ENCODE measurements at places on chromosomes 1 and 21.

DNA sequence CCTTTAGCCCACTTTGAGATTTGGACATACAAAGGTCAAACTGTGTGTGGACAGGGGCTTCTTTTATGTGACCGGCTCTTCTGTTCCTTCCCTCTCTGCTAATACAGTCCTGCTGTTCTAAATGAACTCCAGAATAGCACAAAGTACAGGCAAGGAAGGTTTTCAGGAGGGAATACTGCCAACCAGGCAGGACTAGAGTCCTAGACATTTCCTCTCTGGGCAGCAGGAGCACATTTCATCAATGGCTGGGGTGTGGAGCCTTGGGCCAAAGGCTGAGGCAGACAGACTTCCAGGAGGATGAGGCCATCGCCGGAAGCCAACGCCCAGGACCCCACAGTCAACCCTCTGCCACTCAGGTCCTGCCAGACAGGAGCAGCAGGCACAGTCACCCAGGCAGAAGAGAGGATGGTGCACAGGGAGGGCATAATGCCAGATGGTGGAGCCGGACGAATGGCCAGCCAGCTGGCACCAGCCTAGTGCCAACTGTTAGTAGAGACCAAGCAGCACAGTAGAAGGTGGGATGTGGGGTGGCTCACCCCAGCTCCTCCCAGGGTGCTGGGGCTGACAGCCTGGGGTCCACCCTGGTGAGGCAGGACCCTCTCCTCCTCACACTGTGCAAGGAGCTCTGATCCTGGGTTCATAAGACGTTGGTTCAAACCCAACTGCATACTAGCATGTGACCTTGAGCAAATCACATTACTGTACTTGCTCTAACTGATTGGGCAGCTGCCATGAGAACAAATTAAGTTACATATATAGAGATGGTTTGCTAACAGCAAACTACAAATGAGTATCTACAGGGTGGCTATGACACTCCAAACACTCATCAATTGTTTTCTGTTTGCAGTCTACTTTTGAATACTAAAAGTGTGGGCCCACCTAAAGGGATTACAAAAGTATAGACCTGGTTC is 410.7 kb downstream of the SIPA1L2 start:
- no peak for DNase-seq

DNA sequence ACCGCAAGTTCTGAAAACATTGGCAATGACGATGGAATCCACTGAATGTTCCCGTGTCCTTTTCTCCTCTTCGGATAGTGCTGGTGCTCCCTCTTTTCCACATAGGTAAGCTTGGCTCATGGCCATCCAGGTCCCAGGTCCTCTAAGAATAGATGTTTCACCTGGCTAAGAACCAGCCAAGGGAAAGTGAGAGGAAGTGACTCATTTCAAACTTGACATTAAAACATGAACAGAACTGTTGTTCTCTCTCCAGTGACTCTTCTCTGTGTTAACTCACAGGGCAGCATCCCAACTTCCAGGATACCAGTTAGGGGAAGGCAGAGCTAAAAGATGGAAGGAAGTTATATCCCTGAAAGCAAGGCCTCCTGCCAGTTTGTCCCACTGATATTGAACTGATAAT is 493.8 kb upstream of the CHRM3 start:
- no peak for DNase-seq

DNA sequence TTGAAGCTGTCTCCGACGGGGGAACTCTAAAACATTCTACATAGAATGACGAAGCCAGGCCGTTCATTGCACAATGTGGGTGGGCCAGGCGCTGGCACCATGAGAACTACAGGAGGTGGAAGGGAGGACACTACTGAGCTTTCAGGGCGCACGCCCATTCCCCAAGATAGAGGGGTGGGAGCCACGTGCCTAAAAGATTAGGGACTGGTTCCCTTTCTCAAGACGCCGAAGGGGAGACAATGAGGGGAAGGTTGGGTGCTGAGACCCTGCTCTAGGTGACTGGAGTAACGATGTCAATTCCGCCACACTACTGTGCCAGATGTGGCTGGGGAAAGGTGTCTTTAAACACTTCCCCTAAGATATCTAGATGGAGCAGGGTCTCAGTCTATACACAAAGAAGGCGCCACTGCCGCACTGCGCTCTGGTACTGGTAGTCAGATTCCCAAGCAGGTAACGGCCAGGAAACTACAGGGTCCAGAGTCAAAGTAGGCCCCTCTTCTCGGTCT is 782 bp downstream of the CSDE1 start:
- peak; percentile 4 for DNase-seq

DNA sequence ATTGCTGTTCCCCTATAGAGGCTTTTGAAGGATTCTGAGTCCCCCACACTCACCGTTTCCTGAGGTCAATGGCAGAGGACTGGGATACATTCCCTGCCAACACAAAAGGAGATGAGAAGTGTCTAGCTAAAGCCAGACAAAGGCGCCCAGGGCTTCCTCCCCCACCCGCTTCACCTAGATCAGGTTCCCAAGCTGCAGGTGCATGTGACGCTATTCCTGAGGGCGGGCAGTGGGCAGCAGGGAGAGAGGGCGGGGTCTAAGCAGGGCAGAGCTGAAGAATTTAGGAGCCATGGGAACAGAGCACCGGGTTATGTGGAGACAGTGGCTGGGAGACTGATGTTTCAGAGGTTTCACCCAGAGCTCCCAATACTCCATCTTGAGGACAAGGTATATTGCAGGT is 6.0 kb upstream of the ARHGEF2 start:
- DNase-seq, result no peak

DNA sequence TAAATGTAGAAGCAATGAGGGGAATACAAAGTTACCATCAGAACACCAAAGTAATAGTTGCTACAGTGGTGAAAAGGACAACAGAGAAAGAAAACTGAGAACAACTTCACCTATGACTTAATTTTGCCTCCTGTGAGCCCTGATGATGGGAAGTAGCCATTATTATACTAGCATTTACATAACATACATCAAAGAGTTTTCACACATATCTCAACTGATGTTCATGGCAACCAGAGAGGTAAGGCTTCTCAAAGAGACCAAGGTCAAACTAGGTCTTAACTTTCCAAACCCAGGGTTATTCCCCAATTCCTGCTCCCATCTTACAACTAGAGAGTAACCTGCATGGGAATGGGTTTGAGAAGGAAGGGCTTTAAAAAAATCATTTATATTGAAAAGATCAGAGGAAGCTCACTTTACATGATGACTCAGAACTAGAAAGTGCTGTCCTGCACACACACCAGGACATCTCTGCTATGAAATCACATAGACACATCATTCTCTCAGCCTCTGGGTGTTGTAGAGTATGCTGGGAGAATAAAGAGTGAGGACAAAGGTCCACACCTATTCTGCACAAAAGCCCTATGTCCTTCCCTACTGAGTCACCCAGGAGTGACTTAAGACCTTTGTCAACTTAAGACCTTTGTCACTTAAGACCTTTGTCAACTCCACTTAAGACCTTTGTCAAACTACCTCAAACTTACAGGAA is 179.7 kb downstream of the TNFSF18 start:
- DNase-seq, result no peak

GRCh38 chr1:82704393-82704792 is 903.7 kb downstream of the ADGRL2 start:
- DNase-seq, result no peak

GRCh38 chr1:43041591-43041990 is 82.9 kb upstream of the SLC2A1 start:
- no peak for DNase-seq

- DNase-seq, result no peak
Observed at GRCh38 chr1:18265641-18266040, 158.0 kb downstream of the IGSF21 start.

GRCh38 chr1:11985171-11985570 is 4.9 kb downstream of the MFN2 start:
- DNase-seq, result no peak

DNA sequence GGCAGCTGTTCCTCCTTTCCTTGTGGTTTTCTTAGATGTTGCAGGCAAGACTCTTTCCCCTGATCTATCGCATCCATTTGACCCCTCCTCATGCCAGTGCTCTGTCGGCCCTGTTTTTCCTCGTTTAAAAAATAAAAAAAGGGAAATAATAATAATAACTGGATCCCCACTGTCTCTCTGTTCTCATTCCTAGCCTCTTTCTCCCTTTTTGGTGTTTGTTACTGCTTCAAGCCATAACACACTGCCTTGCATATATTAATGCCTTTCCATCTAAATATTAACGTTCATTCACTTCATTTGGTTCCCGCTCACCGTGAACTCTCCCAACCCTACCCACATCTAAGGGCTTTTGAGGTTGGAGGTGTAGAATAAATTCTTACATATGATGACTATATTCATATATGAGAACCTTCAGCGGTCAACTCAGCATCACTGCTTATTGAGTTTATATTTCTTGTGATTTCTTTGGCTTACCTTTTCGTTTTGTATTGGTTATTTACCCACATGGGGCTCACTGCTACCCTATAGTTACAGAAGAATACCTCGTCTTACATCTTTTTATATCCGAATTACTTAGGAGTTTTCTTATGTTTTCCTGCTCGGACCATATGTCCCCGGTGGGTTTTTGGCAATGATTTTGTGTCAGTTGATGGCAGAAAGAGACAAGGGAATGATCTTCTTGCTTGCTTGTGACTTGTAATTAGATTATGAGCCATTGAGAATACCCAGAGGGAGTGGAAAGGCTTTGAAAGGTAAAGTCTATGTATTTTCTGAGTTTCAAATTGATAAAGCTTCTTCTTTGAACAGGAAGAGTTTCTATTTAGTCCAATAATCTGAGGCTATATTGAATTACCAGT is 805 bp downstream of the ATG4C start:
- no peak for DNase-seq

DNA sequence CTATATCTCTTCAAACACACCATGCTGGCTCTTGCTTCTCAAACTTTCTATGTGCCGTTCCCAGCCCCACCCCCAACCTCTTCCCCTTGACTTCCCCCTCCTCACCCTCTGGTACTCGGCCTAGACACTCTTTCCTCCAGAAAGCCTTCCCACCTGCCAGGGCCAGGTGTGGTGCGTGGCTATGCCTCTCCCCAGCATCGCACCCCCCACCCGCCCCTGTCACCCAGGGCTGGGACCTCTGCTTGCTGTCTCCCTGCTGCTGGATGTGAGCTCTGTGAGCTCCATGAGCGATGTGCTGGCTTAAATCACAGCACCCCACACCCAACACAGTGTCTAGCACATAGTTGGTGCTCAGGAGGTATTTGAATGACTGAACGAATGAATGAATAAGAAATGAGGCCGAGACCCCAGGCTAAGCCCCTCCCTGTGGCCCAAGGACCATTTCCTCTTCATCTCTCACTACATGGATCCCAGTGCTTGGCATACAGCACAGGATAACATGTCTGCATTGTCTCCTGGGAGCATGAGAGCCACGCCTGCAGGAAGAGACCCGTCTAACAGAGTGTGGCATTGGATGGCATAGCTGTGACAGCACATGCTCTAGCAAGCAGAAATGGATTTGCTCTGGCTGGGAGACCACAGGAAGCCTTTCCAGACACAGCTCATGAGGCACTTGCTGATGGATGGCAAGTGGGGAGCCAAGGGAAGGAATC is 19.7 kb downstream of the TNNT2 start:
- DNase-seq, result no peak

DNA sequence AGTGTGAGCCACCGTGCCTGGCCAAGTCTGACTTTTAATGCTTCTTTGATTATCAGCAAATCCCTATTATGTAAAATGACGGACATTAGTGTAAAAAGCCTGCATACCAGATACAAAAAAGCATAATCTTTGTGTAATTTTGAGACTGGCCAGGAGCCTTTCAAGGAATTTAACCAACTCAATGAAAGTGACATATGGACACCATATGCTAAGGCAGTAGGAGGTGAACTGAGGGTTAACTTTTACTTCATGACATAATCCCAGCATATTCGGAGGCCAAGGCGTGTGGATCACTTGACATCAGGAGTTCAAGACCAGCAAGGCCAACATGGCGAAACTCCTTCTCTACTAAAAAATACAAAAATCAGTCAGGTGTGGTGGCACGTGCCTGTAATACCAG is 94.6 kb downstream of the EIF4G3 start:
- no peak for DNase-seq

- DNase-seq, result no peak
Observed at GRCh38 chr1:219472596-219472995, 140.3 kb downstream of the ZC3H11B start.

DNA sequence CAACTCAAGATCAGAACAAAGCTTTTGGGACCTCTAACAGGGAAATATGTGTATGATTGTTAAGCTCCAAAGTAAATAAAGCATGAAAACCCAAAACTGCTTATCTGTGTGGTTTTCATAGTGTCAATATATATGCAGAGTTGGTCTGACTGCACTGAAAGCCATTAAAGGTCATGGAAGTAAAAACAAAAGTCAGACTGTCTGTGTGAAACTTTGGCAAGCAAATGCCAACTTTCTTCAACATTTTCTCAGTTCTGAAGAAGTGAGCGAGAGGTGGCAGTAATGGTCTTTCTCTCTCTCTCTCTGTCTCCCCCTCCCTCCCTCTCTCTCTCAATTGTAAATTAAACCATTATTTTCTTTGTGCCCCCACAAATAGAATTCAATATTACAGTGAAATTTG is 100.1 kb upstream of the S1PR1 start:
- no peak for DNase-seq

- DNase-seq, result no peak
Observed at GRCh38 chr1:27275696-27276095, 41.3 kb downstream of the WDTC1 start.

- no peak for DNase-seq
Observed at GRCh38 chr1:150808121-150808520, at the start of gene CTSK. Gene CTSK, minus strand, starts transcription at chr1:150808260. Its CDS starts 1,455 bp downstream, at chr1:150806805.

DNA sequence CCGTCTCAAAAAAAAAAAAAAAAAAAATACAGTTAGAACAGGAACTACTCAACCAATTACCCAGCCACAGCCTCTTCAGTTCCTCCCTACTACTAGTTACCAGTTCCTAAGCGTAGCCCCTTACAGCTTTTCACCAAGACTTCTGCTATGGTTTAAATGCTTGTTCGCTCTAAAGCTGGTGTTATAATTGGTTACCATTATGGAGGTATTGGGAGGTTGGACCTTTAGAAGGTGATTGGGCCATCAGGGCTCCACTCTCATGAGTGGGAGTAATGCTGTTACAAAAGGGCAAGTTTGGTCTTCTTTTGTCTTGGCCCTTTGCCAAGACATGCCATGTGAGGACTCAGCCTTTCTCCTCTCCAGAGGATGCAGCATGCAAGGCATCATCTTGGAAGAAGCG is 3.0 kb upstream of the SMPDL3B start:
- no peak for DNase-seq

- no peak for DNase-seq
Observed at GRCh38 chr1:180175806-180176205, 21.1 kb downstream of the QSOX1 start.

DNA sequence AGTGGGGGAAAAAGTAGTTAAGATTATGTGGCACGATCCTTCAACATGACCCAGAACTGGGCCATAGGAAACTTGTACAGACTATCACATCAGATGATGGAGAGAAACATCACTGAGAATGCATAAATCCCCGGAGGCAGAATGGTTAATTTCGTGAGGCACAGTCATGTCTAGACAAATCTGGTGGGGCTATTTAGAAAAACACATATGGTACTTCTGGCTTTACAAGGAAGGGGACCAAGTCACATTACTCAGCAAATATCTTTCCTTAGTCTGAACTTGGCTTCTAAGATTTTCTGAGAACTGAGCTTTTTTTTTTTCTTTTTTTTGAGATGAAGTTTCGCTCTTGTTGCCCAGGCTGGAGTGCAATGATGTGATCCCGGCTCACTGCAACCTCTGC is 9.2 kb upstream of the UQCRHL start:
- no peak for DNase-seq
